Activated gamma-delta T cell (primary cell): ENCODE measurements at places on chromosomes 2 and 18.

- DNase-seq: no peak
Observed at GRCh38 chr2:121664086-121664485, 14.8 kb upstream of the CLASP1 start.

DNA sequence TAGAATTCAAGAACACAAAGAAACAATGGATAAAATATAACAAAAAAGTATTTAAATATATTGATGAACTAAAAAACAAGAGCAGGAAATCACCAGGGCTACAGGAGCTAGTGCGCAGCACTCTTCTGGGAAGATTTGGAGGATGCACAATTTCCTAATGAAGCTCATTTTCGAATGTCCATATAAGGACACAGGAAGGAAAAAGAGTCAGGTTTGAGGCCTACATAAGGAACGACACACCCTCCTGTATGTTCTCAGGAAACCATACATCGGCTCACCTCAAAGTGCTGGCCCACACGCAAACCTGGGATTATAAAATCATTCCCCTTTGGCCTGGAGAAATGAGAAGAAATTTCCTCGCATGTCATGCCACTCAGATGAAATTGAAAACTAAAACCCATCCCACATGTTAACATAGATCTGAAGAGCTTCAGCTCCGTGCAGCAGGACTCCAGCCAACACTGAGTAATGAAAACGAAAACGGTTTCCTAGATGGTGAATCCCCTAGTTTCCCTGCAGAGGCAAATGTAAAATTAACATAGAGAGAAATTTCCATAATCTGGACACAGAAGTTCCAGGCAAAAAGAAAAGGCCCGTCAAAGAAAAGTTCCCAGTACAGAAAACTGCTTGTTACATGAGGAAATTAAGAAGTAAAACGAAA lies 825.8 kb downstream of the SOCS6 start:
- no peak for DNase-seq

GRCh38 chr2:234587341-234588053 lies 90.6 kb upstream of the ARL4C start:
- DNase-seq: no peak

DNA sequence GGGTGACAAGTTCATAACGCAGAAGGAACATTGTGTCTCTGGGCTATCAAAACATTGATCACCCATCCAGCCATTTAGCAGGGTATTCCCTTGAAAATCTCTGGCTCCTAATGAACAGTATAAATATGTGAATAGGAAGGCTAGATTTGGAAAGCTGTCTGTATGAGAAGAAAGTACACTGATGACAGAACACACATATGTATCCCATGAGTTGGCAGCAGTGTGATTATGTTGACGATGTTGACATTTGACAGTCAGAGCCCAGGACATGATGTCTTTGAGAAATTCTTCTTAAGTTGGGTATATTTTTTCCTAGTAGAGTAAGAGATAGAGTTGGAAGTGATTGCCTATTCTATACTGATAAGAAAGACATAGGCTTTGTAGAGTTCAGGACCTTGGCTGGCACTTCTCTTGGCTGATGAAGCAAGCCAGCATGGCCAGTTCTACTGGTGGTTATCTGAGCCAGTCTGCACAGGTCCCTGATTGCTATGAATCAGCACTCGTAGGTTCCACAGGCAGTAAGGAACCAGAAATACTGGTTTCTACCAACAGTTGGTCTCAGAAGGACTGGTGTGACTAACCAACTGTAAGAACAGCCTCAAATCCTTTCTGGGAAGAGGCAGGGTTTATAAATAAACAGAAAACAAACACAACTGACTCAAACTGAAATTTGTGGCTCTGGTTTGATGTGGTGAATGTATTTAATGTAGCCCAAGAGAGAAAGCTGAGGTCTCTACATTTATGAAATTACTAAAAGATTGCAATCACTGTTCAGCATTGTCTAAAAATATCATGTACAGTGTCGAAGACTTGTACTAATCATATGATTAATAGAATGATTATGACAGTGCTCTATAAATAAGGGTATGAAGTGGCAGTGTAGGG lies 43.9 kb upstream of the RAPH1 start:
- no peak for DNase-seq

- DNase-seq: no peak
Observed at GRCh38 chr2:167681234-167682015, 566.0 kb downstream of the STK39 start.

DNA sequence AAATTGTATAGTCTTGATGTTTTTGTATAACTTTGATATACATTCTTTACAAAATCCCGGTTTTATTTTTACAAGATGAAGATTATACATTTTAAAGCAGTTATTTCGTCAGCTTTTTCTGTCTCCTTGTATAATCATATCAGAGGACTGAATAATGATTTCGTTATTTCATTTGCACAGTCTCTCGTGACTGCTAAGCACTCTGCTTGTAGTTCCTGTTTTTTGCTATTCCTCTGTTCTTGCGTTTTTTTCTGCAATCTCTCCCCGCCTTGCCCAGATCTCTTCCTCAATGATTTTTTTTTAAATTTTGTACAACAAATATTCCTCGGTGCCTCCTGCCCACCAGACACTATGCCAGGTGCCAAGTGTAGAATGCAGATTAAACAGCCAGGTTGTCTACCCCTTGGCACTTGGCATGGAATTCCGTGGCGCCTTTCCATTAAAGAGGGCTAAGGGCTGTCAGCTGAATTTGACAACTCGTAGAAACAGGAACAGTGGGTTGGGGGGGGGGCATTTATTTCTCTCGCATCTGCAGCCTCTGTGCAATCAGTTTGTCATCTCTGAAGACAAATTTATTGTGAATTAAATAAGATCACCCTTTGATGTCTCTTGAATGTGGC lies 69.6 kb downstream of the KLHL29 start:
- no peak for DNase-seq

- no peak for DNase-seq
Observed at GRCh38 chr2:203871371-203871983, 3.9 kb downstream of the CTLA4 start.

DNA sequence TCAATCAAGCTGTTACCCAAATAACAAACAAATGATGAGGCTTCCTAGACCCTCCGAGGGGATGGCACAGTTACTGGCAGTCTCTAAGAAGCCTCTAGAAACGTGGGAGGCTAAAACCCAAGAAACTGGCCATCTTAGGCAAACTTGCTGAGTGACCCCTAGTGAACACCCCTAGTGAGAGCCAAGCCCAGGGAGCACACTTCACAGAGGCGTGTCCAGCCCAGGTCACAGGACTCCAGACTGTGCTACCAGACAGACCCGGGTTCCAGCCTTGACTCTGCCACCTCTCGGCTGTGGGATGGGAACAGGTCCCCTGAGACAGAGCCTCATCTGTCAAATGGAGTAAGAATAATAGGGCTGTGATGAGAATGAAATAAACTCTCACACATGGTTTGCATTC lies 83.5 kb upstream of the ASAP2 start:
- DNase-seq: no peak

- no peak for DNase-seq
Observed at GRCh38 chr18:49880661-49881060, 67.3 kb upstream of the ACAA2 start.
